OCI-M1 (cell line): ENCODE measurements at places on chromosomes 5 and 9.

DNA sequence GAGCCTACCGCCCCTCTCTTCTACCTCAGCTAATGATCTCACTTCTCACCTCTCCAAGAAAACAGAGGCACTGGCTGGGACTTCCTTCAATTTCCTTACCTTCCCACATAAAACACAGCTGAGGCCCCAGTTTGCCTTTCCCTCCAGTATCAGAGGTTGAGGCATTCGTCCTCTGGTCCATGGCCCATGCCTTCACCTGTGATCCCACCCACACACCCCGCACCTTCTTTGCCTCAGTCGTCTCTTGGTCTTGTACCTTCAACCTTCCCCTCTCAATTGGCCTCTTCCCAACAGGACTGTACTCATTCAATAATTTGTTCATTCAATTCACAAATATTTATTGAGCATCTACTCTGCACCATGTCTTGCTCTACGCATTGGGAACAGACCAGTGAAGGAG lies 11.0 kb upstream of the NSD1 start:
- DNase-seq = no peak

GRCh38 chr5:82793808-82794419 lies 283.3 kb downstream of the TMEM167A start:
- DNase-seq = peak; percentile 52

DNA sequence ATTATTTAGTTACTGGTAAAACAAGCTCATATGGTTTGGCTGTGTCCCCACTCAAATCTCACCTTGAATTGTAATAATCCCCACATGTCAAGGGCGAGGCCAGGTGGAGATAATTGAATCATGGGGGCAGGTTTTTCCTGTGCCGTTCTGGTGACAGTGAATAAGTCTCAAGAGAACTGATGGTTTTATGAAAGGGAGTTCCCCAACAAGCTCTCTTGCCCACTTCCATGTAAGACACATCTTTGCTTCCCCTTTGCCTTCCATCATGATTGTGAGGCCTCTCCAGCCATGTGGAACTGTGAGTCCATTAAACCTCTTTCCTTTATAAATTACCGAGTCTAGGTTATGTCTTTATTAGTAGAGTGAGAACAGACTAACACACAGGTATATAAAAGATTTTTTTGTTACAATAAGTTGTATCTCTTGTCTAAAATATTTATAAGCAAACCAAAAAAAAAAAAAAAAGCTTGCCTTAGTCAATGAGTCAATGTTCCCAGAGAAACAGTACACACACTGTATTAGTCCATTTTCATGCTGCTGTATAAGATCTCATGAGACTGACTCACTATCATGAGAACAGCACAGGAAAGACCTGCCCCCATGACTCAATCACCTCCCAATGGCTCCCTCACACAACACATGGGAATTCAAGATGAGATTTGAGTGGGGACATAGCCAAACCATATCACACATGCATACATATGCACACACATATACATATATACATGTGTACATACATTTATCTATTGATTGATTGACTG lies 138.3 kb downstream of the BASP1 start:
- DNase-seq = no peak

DNA sequence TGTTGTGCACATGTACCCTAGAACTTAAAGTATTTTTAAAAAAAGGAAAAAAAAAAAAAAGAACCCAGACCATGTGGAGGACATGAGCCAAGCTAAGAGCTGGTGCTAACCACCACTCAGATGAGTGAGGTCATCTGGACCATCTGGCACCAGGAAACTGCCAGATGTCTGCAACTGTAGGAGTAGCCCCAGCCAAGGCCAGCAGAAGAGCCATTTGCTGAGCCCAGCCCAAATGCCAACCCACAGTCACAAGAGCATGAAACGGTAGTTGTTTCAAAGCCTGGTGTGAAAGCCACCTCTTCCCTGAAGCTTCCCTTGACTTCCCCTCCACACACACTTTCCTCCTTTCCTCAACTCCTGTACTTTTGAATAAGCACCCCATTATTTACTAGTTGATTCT lies 69.2 kb upstream of the FCN1 start:
- DNase-seq = no peak

DNA sequence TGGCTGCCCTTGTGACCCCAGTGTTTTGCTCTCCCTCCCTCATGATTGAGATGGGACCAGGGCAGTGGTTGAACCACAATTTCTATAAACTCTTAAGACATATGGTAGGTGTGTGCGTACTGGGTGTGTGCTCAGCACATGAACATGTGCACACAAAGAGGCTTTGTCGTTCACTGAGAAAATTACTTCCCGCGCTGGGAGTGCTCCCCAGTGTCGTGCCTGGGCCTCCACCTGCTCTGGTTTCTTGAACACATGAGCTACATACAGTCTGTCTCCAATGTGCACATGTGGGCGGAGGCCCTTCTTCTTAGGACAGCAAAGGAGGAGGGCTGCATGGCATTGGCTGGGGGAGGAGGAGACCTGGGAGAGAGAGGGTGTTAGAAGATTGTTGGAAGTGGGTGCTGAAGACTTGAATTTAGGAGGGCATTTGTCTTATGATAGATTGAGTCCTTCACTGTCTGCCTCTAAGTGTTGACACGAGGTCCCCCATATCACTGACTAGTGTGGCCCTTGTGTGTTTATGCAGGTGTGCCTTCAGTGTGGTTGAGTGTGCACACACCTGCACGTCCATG lies 170.0 kb downstream of the CACNA1B start:
- no peak for DNase-seq

GRCh38 chr5:8347984-8348383 lies 479.0 kb downstream of the MTRR start:
- DNase-seq = no peak

GRCh38 chr5:145942749-145943148 lies 6.4 kb downstream of the SH3RF2 start:
- DNase-seq = no peak

GRCh38 chr5:166713295-166713694 lies 1578.2 kb upstream of the WWC1 start:
- DNase-seq = no peak

- DNase-seq = no peak
Measured at GRCh38 chr9:38670542-38671371, 49.2 kb downstream of the FAM240B start.

DNA sequence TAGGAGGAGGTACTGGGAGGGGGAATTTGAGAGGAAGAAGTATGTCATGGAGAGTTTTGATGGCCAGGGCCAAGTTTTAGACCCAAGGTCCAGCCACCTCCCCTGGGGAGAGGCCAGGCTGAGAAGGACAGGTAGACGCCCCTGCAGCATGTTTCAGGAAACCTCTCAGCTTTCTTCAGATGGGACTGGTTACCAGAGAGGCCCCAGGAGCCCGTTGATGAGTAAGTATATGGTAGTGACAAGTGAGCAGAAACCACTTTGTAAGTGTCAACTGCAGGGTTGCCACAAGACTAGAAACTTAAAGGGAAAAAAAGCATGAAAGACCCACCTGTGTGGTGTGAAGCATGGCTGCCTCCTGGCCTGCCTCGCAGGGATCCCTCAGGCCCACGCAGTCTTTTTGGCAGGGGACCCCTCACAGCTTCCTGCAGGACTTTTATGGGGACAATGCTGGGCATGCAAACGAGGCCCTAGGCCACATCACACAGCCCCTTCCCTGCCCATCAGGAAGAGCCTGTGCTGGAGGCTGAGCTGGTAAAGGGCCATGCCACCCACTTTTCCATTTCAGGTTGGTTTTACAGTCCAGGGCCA lies 255.9 kb downstream of the FSTL4 start:
- DNase-seq = no peak

DNA sequence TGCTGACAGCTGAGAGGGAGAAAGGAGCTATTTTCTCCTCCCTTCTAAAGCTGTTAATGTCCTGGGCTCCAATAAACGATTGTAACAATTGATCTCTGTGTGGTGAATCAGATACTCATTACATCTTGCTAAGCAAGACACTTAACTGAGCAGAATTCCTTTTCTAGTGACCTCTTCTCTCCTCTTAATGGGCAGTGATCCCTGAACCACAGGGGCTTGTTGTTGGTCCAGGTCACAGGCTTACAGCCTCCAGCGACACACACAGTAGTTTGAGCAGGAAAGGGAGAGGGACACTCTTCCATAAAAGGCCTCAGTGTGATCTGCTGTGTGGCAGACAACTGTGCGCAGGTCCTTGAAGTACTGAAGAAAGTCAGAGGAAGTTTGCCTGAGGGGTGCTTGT lies 58.5 kb upstream of the MYO10 start:
- no peak for DNase-seq

- no peak for DNase-seq
Measured at GRCh38 chr9:114085387-114085789, 7.3 kb upstream of the AMBP start.

DNA sequence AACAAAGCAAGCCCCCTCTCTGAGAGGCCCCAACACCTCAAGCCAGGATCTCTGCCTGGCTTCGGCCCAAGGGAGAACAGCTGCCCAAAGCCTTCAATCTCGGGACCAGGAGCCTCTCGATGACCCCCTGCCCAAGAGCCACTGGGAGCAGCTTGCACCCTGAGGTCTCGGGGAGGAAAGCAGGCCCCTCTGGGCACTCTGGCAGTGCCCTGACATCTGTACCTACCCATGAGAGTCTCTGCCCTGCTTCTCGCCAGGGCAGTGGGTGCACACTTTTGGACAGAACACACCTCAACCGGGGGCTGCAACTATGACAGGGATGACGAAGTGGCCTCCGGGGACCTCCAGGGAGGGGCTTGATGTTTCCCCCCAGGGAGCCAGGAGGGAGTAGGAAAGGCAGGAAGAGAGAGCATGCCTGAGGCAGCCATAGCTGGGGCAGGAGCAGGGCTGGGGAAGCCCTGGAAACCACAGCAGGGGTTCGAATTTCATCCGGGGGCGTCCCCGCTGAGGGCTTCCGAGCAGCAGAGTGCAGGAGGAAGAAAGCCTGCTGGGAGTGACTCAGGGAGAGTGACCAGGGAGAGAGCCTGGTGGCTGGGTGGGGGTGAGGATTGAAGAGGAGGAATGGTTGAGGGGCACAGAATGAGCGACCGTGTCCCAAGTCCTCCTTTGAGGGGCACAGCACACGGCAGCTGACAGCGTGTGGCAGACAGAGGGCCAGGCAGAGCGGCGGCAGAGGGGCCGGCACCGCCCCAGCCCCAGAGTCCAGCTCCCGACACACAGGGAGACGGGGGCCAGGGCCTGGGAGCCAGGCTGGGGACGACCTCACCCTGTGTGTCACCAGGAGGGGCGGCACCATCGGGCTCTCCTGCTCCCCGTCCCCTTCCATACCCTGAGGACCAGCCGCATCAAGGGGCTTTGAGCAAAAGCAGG lies 1.8 kb downstream of the LPCAT1 start:
- no peak for DNase-seq

GRCh38 chr9:131923766-131924165 lies 155.9 kb downstream of the MED27 start:
- no peak for DNase-seq

DNA sequence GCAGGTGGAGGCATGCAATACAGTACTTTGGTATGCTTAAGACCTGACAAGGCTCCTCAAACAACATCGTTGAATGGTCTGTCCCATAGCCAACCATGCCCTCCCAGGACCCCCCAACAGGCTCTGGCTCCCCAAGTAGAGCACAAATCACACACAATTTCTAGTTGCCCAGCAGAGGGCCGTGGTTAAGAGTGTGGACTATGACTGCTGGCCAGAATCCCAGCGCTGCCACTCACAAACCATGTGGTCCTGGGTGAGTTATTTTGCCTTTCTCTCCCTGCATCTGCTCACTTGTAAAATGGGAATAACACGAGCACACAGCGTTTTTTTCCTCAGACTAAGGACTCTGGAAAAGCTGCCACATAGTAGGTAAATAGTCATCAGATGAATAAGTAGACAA lies 6.5 kb downstream of the CKMT2 start:
- no peak for DNase-seq

DNA sequence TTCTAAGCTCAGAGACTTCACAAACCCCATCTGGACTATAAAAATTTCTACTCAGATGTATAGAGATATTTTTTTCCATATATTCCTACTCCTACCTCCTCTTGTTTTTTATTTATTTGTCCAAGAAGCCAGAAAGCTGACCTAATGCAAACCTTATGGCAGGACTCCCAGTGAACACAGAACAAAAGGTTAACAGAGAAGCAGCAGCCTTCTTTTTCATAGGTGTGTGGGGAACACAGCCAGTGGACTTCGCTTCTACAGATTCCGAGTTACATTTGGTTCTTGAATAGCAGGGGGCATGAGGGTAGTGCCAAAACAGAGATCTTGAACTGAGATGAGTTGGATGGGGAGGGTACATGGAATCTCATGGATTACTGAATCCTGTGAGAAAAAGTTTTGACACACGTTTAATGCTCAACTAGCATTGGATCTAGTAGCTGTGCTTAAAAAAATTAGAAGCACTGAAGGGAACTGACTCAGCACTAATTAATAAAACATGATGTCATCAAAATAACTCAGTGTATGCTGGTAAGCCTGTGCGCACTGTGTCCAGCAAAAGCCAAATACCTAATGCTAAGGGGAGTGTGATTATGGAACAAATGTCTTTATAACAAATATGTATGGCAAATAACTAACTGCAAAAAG lies 240.1 kb downstream of the GABRB2 start:
- DNase-seq = no peak

DNA sequence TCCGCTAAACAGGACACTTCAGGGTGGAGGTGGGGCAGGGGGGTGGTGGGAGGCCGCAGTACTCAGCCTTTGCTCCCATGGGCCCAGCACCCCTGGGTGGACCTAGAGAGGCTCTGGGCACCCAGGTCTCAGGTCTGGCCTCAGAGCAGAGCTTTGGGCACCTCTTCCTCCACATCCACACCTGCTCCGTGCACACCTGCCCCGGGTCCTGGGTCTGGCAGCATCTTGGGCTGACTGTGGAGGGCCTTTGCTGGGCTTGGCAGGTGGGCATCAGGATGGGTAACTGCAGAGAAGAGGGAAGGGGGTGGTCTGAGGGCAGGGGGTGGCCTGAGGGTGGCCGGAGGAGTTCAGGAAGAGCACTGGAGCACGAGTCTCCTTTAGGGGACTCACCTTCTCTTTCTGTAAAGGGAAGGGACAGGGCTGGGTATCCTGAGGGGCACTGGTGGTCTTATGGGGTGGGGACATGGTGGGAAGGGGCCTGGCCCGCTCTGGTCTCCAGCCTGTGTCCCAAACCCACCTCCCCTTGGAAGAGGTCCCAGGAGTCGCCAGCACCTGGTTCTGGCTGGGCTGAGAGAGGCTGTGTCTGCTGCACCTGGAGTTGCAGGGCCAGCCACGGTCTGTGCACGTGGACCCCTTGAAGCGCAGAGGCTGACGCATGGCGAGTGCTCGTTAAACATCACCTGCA lies 106.7 kb upstream of the IER5L start:
- no peak for DNase-seq

DNA sequence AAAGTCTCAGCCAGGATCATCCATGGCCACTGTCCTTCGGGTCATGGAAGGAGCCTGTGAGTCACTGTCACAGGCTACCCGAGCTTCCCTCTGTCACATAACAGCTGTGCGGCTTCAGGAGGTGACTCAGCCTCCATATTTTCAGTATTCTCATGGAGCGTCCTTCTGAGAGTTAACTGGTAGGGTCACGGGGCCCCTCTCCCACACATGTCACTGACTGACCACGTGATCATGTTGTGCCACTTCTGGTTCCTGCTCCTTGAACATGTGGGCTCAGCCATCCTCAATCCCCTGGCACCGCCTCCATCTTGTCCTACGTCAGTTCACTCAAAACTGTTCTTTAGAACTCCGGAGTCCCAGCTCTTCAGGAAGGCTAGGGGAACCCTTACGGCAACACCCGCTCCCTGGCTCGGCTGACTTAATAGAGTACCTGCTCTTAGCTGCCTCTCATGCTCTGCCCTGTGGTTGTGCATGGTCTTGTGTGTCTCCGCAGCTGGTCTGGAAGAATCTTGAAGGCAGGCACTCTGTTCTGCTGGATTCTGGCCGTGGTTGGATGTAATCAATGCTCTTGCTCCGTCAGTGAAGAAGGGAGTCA lies 182.8 kb downstream of the ICE1 start:
- peak; percentile 22 for DNase-seq

GRCh38 chr9:6579613-6580012 lies 65.9 kb downstream of the GLDC start:
- no peak for DNase-seq
